ENCODE measurements at places on chromosomes 12 and 14.

DNA sequence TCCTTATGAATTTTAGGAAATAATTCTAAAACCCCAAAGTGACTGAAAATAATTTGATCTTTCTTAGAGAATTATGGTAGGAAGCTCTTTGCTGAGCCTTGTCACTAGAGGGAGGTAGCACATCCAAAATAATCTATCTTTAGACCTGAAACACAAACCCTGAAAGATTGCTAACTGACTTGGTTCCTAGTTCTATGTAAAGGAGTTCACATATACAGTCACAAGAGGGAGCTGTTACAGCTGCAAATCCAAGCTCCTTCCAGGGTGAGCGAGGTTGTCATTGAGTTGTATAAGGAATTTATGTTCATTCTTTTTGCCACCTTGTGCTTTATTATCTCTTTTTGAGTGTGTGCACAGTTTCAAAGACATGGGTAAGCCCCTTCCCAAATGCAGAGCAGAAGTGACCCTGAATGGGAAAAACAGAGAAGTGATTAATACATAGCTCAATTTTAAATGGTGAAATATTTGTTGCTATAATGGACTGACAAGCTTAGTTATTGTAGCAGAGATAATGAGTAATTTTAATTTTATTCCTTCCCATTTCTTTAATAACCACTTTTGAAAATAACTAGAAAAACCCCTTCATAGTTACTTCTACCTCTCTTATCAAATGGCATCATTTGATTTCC lies 387.9 kb downstream of the DAD1 start:
- DNase-seq, result no peak

- DNase-seq, result no peak
Measured at GRCh38 chr12:88628856-88629509, 48.7 kb upstream of the KITLG start.

DNA sequence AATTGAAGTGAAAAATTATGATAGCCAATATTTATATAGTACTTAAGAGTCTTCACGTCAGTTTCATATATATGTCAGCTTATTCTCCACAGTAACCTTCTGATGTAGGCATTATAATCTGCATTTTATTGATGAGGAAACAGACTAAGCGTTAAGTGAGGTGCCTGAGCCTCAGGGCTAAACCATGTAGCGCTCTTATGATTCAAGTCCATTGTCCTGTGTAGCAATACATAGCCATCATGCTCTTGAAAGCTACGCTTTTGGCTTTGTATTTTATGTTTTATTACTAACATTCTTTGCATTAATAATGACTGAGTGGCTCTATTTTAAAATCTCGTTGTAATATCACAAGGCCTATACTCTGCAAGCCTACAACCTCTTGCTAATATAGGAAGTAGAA lies 79.0 kb downstream of the ANO6 start:
- no peak for DNase-seq

DNA sequence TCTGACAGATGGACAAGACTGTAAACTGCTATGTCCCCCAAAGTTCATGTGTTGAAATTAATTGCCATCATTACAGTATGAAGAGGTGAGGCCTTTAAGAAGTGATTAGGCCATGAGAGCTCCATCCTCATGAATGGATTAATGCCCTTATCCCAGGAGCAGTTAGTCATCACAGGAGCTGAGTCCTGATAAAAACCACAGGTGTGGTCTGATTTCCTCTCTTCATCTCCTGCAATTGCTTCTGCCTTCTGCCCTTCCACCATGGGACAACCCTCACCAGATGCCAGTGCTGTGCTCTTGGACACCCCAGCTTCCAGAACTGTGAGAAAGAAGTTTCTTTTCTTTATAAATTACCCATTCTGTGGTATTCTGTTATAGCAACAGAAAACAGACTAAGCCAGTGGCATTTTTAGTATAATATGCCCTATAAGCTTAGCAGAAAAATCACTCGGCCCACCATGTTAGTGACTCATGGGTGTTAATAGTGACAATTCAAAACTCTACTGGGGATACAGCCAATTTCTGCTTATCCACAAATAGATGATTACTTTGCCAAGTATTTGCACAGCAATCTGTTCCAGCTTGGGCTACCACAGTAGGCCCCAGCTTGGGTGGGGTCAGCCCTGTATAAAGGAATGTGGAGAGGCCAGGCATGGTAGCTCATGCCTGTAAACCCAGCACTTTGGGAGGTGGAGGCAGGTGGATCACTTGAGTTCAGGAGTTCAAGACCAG lies 129.0 kb upstream of the BCL2L14 start:
- no peak for DNase-seq

- no peak for DNase-seq
Measured at GRCh38 chr12:2233034-2233433, 180.2 kb downstream of the CACNA1C start.

GRCh38 chr14:69664865-69665526 lies 53.6 kb downstream of the SUSD6 start:
- no peak for DNase-seq

GRCh38 chr12:27608890-27609289 lies 84.9 kb downstream of the PPFIBP1 start:
- DNase-seq, result no peak

GRCh38 chr12:13561923-13562322 lies 365.4 kb downstream of the EMP1 start:
- DNase-seq, result no peak

DNA sequence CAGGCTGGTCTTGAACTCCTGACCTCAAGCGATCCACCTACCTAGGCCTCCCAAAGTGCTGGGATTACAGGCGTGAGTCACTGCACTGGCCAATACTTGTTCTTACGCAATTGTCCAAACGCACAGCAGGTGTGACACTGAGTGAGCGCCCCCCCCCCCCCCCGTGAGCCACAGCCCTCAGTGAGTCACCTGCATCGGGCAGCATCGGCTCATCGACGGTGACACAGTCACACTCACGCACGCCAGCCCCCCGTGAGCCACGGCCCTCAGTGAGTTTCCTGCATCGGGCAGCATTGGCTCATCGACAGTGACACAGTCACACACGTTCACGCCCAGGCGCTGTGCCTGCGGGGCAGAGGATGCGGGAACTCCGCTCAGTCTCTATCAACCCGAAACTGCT lies 42.5 kb downstream of the GALNT9 start:
- no peak for DNase-seq

GRCh38 chr12:126069549-126070165 lies 1004.4 kb downstream of the AACS start:
- no peak for DNase-seq

- DNase-seq, result no peak
Measured at GRCh38 chr14:61641914-61642613, 53.2 kb upstream of the HIF1A start.

GRCh38 chr12:65811968-65812700 lies 12.1 kb upstream of the HMGA2 start:
- no peak for DNase-seq

GRCh38 chr12:47209014-47209413 lies 129.3 kb upstream of the AMIGO2 start:
- DNase-seq, result no peak

DNA sequence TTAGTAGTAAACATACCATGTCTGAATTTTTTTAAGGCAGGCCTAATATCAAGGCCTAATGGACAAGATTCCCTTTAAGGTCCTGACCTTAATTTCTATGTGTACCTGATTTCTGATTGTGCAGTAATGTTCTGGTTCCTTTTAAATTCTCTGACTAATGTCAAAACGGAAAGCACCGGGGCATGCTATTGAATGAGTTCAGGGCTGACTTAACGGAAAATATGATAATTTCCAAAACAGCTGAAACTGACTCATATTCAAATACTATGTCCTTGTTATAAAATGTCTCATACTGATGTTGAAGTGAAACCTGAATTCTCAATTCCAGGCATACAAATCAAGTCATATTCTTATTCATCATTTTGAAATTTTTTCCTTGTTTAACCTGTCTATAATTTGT lies 6.7 kb downstream of the TAS2R43 start:
- DNase-seq, result no peak

DNA sequence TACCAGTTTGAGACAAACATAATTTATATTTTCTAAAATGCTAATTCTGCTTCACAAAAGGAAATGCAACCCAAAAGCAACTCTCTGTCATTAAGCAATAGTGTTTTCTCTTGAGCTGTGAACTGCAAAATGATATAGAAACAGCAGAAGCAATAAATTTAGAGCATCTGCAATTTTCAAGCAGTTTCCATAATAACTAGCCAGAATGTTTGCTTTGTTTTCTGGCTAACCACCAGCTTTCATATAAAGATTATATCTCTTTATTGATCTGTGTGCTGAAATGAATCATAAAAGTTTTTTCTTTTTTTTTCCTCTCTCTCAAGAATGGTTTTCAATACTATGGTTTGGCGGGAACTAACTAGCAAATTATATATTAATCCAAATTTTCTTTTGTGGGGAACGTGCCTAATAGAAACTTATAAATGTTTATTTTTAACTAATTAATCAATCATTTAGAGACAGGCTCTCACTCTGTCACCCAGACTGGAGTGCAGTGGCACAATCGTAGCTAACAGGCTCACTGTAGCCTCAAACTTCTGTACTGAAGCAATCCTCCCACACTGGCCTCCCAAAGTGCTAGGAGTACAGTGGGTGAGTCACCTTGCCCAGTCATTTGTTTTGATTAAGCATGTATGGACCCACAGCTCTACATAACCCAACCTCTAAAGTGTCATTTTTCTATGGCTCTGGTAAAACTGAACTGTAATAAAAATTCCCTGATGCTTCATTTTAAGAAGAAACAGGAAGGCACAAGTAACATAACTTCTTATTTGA lies 830.1 kb upstream of the MGAT4C start:
- DNase-seq, result no peak

GRCh38 chr14:104285508-104285840 lies 147.1 kb downstream of the KIF26A start:
- DNase-seq, result no peak

DNA sequence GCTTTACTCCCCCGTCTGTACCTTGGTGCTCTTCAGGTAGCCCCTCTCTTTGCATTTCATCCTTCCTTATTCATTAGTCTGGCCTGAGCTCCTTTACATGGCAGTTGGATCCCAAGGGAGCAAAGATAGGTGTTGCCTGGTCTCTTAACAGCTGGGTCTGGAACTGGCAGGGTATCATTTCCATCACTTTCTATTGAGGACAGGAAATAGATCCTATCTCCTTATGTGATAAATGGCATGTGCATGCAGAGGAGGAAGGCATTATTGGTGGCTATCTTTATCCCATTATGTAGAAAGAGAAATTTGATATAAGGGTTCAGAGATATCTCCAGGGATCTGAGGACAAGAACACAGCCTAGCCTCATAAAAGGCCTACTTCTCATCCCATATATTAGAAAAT lies 54.6 kb upstream of the OAS1 start:
- DNase-seq, result no peak

DNA sequence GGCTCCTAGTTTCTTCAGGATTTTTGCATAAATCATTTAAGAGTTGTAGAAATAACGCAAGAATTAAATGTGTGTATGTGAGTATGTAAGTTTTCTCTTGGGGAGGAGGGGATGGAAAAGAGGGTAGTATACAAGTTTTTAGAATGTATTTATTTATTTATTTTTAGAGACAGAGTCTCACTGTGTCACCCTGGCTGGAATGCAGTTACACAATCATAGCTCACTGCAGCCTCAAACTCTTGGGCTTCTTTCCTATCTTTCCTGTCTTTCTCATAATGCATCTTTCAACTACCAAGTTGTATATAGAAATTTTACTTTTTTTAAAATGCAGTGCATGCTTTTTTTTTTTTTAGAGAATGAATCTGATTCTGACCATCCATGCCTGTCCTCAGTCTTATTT lies 269.0 kb upstream of the GARIN2 start:
- DNase-seq, result no peak

GRCh38 chr12:113899561-113900471 lies 66.3 kb downstream of the RBM19 start:
- DNase-seq, result no peak

GRCh38 chr12:4107436-4107878 lies 166.1 kb upstream of the CCND2 start:
- peak; percentile 33 for DNase-seq

DNA sequence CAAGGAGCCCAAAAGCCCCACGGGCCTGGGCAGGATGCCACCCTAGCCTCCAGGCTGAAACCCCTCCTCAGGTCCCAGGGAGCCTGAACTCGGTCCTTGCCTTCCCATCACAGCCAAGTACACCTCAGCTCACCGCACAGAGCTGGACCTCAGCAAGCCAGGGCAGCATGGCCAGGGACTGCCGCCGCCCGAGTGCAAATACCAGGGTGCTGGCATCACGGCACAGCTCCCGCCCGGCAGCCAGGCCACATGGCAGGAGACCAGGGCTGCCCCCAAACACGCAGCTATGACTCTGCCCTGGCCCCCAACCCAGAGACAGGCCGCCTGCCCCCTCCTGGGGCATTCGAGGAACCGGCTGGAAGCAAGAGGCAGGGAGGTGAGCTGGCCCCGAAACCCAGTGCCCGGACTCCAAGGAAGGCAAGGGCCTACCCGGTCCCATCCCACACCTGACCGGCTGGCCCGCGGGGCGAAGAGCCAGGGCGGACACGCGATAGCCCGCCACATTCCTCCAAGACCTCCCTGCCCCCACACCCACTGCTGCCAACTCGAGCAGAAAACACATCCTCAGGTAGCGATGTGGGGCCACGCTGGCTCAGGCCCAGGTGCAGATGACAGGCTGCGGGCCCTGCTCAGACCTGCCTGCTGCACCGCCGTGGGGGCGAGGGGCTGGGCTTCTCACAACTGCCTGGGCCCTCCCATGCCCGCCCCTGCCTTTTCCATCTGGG lies 2.7 kb downstream of the JAG2 start:
- no peak for DNase-seq

Data from stimulated activated CD8-positive, alpha-beta memory T cell treated with anti-CD3 and anti-CD28 coated beads, Interleukin-2, amount 100 ng/mL, for 1 hour (primary cell).